ENCODE measurements at places on chromosomes 3 and 15.

- DNase-seq: no peak
These were observed 70.8 kb upstream of the POMGNT2 start for GRCh38 chr3:43176666-43177065.

- no peak for DNase-seq
These were observed 12.8 kb upstream of the SRP14 start for GRCh38 chr15:40051616-40052415.

DNA sequence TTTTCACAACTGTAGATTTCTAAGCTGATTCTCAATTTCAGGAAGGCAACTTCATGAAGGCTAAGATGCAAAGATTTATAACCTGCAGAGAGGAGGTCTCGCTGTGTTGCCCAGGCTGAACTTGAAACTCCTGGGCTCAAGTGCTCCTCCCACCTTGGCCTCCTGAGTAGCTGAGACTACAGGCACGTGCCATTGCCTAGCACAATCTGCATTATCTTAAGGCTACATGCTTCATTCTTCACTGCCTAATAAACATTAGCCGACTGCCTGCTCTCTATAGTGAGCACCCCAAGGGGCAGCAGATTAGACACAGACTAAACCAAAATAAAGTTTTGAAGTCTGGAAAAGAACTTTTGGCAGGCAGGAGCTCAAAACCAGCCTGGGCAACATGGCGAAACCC, 17.1 kb downstream of the CPEB1 start:
- no peak for DNase-seq

GRCh38 chr3:23385327-23385726, 182.2 kb downstream of the UBE2E2 start:
- no peak for DNase-seq

- DNase-seq: no peak
These were observed 20.5 kb downstream of the CCR9 start for GRCh38 chr3:45906681-45907407.

DNA sequence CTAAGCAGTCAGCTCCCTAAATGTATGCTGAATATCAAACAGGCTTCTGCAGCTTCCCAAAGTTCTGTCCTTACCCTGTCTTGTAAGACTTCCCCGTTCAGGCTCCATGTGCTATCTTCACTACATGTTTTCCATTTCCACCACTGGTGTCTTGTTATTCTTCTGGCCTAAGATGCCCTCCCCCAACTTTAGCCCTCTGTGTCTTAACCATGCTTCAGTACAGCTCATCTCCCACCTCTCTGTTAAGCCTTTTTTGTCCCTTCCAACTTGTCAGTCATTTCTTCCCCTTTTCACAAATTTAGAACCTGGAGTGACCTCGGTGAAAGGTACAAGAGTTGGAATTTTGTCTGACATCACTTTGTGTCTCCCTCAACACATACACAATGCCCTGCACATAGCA, 151.7 kb upstream of the TBL1XR1 start:
- no peak for DNase-seq

- DNase-seq: no peak
These were observed 190.1 kb downstream of the CHST2 start for GRCh38 chr3:143309705-143310104.

GRCh38 chr15:36882487-36883131, 217.7 kb downstream of the MEIS2 start:
- no peak for DNase-seq

DNA sequence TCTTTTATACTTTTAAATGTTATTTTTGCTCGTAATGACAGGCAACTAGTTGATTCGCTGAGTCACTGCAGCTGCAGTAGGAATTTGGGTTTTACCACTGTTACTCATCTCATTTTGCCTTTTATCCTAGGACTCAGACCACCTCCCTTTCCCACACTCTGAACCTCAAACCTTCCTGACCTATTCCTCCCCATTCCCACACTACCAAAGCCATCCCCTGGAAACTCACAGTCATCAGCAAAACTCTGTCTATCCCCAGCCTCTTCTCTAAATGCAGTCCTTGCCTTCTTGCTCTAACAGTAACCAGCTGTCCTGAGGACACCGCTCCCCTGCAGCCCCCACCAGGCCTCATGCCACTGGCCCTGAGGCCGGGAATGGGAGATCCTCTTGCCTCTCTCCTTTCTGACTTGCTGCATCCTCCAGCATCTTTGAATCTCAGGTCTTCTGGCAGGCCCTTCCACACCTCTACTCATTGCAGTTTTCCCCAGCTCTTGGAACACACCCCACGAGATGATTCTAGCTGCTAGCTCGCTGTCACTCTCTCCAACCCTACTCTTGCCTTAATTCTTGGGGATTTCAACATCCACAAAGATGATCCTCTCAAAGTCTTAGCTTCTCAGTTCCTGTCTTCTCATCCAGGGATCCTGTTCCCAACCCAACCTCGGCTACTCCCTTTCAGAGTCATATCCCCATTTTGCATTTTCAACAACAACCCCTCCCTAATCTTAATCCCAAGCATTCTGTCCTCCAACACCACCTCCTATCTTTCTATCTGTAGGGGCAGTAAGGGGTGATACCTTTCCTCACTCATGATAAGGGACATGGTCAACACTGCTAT, 55.9 kb upstream of the C3orf80 start:
- no peak for DNase-seq

DNA sequence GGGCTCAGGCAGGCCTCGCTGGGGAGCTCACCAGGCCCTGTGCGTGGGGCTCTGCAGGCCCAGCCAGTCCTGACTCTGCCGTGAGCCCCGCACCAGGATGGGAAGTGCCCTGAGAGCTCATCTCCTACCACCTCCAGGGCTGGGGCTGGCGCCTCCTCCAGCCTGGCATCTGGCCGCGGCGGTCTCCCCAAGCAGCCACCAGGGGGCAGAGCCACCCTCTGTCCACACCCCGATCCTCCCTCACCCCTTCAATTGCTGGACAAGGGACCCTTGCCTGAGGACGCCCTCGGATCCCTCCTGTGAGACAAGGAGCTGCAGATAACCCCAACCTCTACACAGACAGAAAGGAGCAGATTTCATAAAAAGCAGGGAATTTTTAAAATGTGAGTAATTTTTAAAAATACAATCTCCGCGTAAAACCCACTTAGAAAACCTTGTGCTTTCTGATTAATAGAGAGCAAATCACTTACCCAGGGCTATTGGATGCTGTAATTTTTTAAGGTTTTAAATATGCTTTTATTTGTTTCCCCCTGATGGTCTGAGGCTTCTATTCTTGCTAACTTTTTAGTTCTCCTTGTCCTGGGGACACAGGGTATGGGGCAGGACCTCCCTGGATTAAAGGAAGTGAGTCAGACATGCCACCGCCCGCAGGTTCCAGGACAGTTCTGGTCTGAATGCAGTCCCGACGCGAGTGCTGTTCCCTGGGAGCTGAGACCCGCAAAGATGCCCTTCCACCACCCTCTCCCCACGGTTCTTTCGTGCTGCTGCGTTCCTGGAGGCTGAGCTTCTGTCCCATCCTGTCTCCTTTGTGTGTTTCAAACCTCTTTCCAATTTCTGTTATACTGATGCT, 52.3 kb upstream of the CHRNA7 start:
- peak; percentile 6 for DNase-seq

GRCh38 chr3:65930648-65931047, 108.1 kb downstream of the MAGI1 start:
- no peak for DNase-seq

DNA sequence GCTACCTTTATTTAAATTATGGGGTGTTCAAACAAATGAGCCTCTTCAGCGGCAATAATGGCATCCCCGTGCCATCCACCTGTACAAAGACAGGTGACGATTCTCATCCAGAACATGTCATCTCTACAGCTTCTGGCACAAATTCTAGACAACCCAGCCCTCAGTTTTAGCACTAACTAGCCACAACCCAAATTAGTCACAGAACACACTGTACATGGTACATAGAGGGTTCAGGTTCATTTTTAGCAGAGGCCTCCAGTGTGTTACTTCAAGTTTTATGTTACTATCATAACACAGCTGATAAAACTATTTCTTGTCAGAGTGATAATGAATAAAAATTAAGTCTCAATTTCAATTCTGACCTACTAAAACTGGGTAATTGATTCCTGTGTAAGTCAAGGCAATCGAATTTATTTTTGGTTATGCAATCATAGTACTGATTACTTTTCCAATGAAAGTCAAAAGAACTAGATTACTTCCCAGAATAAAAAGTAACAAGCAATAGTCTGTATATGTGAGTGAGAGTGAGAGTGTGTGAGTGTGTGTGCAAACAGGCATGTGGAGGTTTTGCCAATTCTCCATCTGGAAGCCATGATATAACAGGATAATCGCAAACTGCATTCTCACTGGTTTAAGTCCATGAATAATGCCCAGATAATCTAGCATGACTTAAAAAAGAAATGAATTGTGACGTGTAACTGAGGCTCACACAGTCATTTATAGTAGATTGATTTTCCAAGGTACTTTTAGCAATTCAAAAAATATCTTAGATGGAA, 37.4 kb downstream of the SHQ1 start:
- DNase-seq: no peak

DNA sequence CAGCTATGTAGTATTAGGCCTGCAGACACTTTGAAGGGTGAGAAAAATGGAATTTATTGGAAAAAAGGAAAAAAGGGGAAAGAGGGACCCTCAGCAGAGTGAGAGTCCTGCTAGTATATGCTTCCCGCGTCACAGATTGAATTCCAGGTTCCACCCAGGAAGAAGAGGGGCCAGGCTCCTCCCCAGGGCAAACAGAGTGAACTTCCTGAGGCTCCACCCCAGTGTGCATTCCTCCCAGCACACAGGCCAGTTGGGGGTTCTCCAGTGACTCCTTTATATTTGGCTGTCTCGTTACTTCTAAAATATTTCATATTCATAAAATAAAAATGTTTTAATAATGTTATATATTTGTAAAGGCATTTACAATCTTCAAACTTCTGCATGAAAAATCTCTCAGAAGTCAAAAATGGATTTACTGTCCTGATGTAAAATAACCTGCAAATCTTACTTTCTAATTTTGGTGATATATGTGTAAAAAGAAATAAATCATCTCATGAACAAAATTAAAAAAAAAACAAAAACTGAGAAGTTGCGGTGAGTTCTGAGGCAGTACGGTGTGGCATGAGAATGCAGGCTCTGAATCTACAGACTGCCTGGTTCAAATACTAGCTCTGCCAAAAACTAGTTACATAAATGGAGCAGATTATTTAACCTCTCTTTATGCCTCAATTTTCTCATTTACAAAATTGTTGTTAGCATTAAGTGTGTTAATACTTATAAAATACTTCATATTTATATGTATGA, 175.8 kb upstream of the P2RY1 start:
- DNase-seq: no peak

GRCh38 chr3:101255441-101255840, 64.9 kb downstream of the IMPG2 start:
- DNase-seq: no peak

DNA sequence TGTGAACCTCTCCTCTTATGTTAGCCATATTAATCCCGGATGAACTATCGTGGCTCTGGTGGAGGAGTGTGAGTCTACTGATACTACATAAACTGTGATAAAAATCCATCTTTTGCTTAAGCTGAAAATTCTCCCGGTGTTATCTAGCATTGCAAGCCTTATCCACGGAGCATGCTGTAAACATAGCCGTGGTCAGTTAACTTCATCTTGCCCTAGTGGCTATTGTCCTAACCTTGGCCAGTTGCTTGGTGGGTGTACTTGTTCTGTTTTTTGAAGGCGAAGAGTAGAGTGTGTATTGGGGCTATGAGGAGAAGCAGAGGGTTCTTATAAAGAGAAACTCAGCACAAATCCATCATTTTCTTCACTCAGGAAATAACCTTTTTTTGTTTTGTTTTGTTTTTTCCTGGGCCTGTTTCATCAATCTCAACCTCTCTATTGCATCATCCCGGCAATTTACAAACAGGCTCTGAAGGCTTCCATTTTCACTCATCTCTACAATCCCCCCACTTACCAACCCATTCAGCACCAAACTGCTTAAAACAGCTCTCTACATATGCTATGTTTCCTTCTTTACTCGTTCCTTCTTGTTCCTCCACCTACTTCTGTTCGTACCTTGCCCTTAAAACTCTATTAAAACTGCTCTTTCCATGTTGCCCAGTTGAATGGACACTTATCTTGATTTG, 135.5 kb upstream of the PTX3 start:
- DNase-seq: no peak

GRCh38 chr3:185936814-185937688, 763 bp downstream of the TRA2B start:
- DNase-seq: peak; percentile 91

All from hematopoietic multipotent progenitor cell treated with erythropoietin and hydrocortisone succinate and interleukin-3 and kit ligand, for 15 days (in vitro differentiated cells).